ENCODE measurements at places on chromosomes 4 and X.

- no peak for DNase-seq
These were observed 28.5 kb downstream of the ACSL4 start for GRCh38 chrX:109704563-109704962.

- DNase-seq, result no peak
These were observed 97.4 kb downstream of the NHS start for GRCh38 chrX:17472424-17472823.

DNA sequence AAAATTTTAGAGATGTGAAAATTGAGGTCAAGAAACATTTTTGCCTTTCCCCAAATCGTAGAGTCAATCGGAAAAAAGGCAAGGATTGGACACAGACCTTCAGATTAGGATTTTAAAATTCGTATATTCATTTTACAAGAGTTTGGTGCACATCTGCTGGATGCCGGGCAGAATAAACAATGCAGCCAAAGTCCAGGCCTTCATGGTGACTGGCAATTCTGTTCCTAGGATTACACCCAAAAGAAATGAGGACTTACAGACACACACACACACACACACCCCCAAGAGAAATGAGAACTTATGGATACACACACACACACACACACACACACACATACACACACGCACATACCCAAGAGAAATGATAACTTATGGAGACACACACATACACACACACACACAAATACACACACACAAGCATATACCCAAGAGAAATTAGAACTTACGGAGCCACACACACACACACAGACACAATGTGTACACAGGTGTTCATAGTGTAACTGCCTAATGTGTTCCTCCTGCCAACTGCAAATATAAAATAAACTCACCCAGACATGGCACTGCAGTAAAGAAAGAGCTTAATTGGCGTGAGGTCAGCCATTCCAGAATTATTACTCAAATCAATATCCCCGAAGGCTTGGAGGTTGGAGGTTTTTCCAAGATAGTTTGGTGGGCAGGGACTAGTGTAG is 165.7 kb upstream of the STS start:
- DNase-seq, result no peak

DNA sequence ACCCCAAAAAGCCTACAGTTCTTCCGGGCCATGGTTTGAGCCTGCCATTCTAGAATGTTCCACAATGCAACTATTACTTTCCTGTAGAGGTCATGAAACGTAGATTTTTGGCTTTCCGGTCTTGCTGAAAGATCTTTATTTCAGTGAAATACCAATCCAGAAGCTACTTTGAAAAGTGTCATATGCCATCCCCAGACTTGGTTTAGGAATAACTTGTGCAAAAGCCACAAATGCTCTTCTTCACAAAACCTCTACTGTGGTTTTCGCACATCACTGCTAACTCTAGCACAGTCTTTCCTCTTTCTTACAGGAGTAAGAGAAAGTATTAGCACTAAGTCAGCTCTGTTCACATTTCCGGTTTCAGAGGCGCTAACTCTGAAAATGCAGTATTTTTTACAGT is 12.7 kb upstream of the CD40LG start:
- no peak for DNase-seq

GRCh38 chrX:2645563-2645962 is 45.5 kb upstream of the CD99 start:
- no peak for DNase-seq

DNA sequence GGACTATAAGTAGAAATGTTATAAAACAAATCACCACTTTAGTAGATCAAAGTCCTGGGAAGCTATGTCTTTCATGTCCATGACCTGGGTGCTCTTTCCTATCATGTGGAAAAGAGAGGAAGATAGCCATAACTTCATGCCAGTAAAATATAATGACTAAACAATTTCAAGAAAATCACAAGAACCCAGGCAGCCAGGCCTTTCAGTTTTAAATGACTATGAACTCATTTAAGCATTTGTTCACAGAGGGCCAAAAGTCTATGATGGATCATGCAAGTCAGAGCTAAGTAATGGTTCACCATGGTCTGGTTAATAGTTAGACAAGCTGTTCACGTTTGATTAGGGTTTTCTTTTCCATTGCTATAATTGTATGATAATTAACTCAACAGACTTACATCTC is 155.8 kb downstream of the PPARGC1A start:
- DNase-seq, result no peak

DNA sequence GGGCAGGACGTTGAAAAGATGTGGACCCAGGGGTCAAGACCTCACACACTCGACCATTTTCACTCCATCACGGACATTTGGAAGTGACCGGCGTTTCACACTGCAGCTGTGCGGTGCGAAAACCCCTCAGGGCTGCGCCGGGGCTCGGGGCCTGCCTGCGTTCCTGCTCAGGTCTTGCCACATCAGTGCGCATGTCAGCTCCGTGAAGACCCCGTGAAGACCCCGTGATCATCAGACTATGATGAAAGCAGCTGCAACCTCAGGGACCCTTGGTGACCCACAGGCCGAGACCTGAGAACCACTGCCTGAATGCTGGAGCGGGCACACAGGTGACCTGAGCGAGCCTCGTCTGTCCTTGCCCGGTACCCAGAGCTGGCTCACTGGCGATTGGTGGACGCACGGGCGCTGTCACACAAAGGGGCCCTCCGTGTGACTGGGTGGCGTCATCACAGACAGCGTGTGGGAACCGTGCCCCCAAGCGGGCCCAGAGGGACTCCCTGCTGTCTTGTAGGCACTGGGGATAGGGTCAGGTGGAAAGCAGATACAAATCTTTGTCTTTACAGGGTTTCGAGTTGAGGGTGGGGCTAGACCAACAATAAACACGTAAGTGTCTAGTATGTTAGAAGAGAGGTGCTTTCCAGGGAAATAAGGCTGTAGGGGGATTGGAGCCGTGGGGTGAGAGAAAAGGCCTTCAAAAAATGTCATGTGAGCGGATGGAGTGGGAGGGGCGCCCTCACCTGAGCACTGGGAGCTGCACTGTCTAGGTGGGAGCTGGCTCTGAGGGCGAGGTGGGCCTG is 12.7 kb downstream of the MSANTD1 start:
- DNase-seq, result no peak

GRCh38 chrX:49901048-49901447 is 21.3 kb upstream of the CLCN5 start:
- DNase-seq, result no peak

GRCh38 chr4:25029479-25030276 is 1.1 kb downstream of the LGI2 start:
- no peak for DNase-seq

DNA sequence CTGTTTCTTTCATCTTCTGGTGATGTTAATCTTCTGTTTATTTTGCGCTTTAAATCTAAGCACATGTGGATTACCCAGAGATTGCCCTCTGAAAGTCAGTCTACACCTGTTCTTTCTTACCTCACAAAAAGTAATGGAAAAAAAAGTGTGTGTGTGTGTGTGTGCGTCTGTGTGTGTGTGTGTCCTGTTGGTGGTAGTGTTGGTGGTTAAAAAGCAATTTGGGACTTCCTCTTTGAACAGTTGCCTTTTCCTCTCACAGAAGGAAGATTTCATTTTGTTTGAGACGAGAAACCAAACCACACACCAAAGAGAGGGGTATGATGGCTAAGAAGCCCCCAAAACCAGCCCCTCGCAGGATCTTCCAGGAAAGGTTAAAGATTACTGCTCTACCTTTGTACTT is at the start of gene STAP1:
STAP1 (plus strand) TSS at position 235 of the 400 bp plus-strand sequence; CDS start at position 318, 83 bp downstream.
- no peak for DNase-seq

DNA sequence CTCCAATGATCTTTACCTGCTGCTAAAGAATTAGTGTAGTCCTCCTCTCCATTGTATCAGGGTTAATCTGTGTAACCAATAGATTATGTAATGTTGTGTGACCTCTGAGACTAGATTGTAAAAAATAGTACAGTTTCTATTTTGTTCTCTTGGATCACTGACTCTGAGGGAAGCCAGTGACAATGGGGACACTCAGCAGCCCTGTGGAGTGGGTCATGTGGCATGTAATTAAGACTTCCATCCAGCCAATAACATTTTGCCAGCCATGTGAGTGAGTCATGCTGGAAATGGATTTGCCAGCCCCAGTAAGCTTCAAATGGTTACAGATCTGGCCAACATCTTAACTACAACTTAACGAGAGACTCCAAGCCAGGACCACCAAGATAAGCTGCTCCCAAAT is 332.3 kb downstream of the PTTG2 start:
- no peak for DNase-seq

DNA sequence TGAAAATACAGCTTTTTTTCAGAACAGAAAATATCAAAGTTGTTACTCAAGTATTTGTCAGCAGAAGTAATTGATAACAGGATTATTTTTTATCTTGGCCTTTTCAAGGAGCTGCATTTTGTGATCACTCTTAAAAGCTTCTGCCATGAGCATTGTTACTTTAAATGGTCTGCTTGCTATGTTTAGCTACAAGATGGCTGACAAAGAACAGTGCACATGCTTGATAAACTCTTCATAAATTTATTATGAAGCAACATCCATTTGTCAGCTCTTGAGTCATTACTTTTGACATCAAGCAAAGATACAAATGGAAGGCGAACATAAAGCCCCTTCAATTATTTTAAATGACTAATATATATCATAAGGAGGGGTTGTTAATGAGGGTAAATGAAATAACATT is 205.4 kb upstream of the RPS6KA3 start:
- DNase-seq, result no peak

DNA sequence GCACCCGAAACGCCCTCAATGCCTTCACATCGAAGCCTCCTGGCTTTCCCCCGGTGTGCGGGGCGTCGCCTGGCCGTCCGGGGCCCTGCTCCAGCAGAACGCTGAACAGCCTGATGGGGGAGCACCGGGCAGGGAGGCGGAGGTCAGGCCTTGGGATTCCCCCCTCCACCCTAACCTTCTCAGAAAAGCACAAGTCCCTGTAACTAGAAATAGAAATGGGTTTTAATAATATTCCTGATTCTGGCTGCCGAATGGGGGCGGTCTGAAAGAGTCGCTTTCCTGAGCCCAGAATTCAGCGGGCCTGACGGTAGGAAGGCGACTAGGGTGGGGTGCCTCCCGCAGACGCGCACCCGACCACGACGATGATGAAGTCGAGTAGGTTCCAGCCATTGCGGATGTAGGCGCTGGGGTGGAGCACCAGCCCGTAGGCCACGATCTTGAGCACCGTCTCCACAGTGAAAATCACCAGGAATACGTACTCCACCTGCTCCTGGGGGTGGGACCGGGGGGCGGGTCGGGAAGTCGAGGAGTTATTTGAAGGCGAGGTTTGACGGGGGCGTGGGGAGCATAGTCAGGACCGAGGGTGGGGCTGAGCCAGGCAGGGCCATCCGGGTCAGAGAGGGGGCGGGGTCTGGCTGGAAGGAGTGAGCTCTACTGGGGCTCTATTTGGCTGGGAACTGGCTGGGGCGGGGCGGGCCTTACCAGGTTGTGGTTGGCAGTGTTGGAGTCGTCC is 2.5 kb downstream of the CACNA1F start:
- peak; percentile 2 for DNase-seq

GRCh38 chr4:70754470-70754869 is 32.7 kb downstream of the RUFY3 start:
- no peak for DNase-seq

- no peak for DNase-seq
These were observed 1365.9 kb upstream of the AGA start for GRCh38 chr4:178808106-178808505.

DNA sequence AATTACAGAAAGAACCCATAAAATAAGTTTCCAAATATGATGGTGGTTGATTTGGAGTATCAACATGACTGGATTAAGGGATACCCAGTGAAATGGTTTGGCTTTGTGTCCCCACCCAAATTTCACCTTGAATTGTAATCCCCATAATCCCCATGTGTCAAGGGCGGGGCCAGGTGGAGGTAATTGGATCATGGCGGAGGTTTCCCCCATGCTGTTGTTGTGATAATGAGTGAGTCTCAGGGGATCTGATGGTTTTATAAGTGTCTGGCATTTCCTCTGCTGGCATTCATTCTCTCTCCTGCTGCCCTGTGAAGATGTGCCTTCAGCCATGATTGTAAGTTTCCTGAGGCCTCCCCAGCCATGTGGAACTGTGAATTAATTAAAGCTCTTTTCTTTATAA is 39.1 kb downstream of the WDFY3 start:
- DNase-seq, result no peak

DNA sequence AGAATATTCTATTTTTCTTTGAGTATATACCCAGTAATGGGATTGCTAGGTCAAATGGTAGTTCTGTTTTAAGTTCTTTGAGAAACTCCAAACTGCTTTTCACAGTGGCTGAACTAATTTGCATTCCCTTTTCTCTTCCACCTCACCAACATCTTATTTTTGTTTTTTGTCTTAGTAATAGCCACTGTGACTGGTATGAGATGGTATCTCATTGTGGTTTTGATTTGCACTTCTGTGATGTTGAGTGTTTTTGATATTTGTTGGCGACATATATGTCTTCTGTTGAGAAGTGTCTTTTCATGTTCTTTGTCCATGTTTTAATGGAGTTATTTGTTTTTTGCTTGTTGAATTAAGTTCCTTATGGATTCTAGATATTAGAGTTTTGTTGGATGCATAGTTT is 24.4 kb downstream of the AIMP1 start:
- no peak for DNase-seq

DNA sequence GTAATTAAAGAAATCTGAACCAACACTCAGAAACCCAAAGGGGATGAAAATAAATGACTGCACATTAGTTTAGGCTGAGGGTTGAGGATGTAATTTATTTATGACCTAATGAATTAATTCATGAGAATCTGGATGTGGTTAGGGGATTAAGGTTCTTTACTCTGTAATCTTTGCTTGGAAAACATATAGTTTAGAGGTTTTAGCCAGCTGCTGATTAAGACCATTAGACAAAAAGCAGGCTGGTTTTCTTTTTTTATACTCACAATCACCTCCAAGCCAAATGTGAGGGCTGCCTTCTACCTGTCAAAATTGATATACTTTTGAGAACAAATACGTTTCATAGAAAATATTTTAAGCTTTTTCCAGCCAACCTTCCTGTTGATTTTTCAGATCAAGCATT is 2705.8 kb downstream of the PCDH7 start:
- no peak for DNase-seq

DNA sequence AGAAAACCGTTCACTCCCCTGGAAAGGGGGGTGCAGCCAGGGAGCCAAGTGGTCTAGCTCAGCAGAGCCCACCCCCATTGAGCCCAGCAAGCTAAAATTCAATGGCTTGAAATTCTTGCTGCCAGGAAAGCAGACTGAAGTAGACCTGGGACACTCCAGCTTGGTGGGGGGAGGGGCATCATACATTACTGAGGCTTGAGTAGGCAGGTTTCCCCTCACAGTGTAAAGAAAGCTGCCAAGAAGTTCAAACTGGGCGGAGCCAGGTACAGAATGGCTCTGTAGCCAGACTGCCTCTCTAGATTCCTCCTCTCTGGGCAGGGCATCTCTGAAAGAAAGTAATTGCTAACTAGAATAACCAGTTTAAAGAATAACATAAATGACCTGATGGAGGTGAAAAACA is 372.3 kb upstream of the F9 start:
- no peak for DNase-seq

DNA sequence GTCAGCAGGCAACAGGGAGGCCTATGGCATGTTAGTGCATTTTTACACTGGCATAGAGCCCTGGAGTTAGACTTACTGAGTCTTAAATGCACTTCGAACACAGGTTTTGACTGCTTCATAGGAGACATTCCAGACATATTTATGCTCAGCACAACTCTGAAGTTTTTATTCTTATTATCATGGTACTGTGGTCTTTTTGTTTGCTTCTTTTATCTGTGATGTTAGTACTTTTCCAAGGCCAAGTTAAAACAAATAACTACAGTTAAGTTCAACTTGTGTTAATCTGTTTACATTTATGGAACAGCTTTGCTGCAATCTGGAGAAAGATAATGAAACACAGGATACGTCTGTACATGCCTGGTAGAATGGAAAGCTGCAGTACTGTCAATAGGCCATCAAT is 76.5 kb downstream of the COL4A5 start:
- DNase-seq, result no peak

Data from hypothalamus (tissue), 51 donors.